ENCODE measurements at places on chromosomes 3 and 15.
A peak's percentile ranks its signal among the peaks of the same experiment; 100 is the strongest.

GRCh38 chr3:101102678-101103296 is 109.6 kb upstream of the ABI3BP start:
- no peak for DNase-seq

GRCh38 chr3:143633816-143634215 is 214.5 kb downstream of the SLC9A9 start:
- no peak for DNase-seq

- peak; percentile 70 for DNase-seq
These were observed 11.9 kb downstream of the RASA2 start for GRCh38 chr3:141498598-141499223.

GRCh38 chr3:40719660-40720287 is 195.0 kb downstream of the ZNF621 start:
- no peak for DNase-seq

DNA sequence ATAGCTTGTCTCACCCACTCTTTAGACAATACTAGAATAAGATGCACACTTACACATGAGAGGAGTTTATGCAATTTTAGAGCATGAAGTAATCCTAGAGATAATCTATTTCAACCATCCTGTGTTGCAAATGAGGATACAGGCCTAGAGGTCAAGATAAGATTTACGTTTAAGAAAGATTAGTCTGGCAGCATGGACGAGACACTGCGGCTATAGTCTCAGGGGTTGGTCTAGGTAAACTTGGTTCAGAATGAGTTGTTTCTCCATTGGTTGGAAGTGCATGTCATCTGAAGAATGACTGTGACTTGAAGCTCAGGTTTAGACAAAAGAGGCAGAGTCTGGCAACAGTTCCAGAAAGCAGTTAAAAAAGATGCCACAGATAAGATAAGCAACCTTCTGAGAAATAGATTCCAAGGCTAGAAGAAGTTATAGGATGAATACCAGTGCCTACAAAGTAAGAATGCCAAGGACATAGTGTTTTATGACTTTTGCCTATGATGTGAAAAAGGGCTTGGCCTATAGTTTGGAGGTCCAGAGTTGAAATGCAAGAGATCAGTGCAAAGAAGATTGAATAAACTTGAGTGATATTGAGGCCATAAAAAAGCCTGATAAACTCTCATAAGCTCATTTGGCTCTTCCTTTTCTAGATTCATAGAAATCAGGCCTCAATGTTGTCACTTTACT is 631.0 kb downstream of the SQOR start:
- DNase-seq, result no peak

DNA sequence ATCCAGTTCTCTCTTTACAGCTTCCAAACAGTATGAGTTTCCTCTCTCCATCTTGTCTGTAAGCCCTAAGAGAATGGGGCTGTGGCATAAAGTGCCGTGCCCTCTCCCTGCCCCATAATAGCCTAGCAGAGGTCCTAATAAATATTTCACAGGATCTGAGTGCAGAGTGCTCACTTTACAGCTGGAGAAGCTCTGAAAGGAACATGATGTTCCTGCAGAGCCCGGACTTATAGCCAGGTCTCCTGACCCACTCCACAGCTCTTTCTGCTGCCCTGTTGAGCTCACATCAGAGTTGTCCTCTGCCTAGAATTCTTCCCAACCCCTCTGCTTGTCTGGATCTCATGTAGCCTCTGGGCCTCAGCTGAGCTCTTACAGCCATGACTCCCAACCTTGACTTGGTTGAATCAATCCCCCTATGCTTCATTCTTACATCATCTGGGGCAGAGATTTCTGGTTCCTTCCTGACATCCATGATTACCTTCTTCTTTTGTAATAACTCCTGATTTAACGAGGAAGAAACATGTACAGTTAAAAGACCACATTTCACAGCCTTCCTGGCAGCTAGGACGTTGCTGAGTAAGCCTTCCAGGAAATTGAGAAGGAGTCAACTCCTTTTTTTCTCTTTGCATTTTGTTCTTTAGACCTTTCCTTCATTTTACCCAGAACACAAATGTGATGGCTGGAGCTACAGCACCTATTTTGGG is 135.3 kb downstream of the RPLP1 start:
- DNase-seq, result no peak

GRCh38 chr3:188929137-188929536 is 242.6 kb upstream of the TPRG1 start:
- DNase-seq, result no peak

- no peak for DNase-seq
These were observed 7.8 kb upstream of the AEN start for GRCh38 chr15:88613074-88613944.

DNA sequence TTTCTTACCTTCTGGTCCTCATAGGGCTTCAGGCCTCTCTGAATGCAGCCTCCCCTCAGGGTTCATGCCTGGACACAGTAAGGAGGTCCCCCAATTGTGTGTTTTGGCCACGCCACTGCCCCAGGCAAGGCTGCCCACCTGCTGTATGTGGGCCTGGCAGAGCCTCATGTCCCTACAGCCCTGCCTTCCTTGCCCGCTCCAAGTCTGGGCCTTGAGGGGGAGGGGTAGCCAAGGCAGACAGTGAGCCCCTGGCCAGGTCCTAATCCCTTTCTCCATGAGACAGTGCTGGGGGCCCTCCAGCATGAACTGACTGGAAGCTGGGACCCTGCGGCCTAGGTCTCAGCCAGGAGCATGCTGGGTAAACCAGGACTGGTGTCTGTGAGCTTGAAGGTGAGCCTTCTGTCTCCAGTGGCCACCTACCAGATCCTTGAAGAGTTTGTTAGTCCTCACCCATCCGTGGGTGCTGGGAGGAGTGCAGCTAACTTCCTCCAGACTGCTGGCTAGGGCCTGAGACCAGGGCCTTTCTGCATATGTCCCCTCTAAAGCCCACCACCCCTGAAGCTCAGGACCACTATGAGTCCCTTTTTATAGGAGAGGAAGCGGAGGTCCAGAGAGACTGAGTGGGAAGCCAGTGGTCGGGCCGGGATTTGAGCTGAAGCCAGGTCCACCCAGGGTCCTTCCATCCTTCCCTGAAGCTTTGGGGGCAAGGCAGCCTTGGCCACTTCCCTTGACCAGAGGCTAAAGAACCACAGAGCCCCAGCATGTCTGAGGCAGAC is 8.7 kb downstream of the ZBTB47 start:
- DNase-seq, result no peak

DNA sequence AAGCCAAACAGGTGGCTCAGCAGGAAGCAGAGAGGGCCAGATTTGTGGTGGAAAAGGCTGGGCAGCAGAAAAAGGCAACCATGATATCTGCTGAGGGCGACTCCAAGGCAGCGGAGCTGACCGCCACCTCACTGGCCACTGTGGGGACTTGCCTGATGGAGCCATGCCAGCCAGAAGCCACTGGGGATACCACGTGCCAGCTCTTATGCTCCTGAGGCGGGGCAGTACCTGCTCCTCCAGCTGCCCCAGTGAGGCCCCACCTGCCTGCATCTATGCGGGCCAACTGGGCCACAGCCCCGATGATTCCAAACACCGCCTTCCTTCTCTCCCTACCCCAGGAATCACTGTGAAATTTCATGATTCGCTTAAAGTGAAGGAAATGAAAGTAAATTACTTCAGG is 22.9 kb upstream of the ARIH1 start:
- no peak for DNase-seq

GRCh38 chr3:156256256-156256655 is 135.9 kb downstream of the KCNAB1 start:
- no peak for DNase-seq

DNA sequence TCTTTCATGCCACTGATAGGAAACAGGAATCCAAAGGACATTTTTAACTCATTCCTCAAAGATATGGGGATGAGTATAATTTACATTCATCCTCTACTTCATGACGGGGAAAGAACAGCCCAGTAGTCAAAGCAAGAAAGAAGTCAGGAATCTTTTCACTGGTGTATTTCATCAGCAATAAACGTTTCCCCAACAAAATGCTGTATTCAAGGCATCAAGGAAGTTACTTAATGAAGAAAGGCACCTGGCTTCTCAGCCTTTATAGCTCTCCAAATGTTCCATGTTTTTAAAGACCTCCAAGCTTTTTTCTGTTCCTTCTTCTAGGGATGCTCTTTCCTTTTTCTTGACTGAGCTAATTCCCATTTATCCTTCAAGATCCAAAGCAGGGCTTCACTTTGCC is 221.5 kb upstream of the ICE2 start:
- no peak for DNase-seq

DNA sequence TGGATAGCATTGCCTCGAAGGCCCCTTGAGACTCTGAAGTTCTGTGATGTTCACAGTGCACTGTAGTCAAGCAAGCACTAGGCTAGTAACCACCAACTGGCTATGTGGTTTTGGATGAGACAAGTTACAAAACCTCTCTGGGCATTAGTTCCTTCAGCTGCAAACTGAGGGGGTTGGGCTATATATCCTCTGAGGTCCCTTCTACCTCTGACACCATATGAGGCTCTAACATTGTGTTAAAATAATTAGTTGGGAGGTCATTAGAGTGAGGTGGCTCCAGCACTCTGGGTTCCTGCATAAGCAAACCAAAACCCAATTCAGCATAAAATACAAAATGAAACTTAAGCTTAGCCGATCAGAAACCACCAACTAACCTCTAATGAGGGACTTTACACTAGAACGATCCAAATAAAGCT is 209.5 kb upstream of the LRRN1 start:
- no peak for DNase-seq

Data from activated CD8-positive, alpha-beta memory T cell treated with anti-CD3 and anti-CD28 coated beads for 1 hour (primary cell).